ENCODE measurements at places on chromosomes 2 and 18. TPM values are rescaled to one million over a fixed set of nuclear protein-coding genes. Genes with fewer than 3 reads are reported as not detected.
A peak's percentile ranks its signal among the peaks of the same experiment; 100 is the strongest.

DNA sequence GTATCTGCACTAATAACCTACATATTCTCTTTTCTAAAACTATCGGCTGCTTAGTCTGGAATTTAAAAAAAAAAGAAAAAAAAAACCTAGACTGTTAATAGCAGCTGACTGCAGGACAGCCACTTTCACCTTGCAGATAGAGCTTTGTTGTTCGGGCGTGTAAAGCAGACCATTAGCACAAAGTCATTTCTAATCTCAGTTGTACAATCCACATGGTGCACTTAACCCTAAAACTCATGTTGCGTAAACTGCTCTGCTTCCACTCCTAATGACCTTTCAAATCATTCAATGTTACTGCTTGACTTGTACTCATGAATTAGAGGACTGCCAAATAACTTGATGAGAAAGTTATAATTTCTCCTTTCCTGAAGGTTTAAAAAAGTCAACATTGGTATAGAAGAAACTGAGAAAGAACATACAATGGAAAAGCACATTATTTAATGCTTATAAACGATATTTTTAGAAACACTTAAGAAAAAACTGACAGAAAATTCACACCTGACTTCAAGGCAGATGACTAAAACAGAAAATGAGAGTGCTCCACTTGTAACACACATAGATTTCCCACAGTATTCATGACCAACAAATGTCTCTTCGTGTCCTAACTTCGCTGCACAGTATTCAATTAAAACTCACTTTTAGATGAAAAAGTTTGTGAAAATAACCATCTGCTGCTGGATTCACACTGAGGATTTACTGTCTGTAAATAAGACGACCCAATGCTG lies 2.6 kb downstream of the CDH2 start:
- DNase-seq = no peak

DNA sequence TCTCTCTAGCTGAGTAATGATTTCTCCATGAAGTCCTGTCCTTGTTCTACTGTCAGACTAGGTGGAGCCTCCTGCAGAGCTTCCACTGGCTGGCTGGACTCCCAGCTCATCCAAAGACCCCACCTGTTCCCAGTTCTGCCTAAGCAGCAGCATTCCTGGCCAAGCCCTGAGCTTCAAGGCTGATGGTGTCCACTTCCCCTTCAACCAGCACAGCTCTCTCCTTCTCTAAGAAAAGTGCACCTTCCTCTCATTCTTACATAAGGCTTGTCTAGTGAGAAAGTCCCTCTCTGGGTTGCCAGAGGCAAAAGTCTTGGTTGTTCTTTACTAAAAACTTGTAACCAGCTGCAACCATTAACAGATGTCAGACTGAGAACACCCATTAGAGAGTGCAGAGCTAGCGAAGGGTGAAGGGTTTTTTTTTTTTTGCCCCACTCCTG lies 58.9 kb downstream of the CXCR4 start:
- no peak for DNase-seq

DNA sequence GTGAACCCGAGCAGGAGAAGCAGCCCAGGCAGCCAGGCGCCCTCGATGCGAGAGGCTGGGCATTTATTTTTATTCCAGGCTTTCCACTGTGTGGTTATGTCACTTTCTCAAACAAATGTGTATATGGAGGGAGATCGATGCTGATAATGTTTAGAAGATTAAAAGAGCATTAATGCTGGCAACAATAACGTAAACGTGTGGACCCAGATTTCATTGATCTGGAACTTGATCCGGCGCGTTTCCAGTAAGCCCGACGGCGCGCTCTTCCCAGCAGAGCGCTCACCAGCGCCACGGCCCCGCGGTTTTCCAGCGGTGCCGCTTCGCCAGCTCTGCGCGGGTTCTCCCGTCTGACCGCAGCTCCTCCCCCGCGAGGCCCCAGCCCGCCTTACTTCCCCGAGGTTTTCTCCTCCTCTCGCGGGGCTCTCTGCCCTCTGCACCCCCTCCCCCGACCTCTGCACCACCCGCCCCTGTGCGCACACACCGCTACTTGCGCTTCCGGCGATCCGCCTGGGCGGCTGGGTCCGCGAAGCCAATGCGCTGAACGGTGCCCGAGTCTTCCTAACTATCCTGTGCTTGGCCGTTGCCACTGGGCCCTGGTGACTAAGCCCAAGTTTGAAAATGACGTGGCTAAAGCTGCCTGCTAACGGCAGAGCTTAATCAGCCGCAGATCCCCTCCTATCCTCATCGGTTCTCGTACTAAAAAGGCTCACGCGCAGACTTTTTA lies 6.1 kb downstream of the ONECUT2 start:
- peak; percentile 49 for DNase-seq

DNA sequence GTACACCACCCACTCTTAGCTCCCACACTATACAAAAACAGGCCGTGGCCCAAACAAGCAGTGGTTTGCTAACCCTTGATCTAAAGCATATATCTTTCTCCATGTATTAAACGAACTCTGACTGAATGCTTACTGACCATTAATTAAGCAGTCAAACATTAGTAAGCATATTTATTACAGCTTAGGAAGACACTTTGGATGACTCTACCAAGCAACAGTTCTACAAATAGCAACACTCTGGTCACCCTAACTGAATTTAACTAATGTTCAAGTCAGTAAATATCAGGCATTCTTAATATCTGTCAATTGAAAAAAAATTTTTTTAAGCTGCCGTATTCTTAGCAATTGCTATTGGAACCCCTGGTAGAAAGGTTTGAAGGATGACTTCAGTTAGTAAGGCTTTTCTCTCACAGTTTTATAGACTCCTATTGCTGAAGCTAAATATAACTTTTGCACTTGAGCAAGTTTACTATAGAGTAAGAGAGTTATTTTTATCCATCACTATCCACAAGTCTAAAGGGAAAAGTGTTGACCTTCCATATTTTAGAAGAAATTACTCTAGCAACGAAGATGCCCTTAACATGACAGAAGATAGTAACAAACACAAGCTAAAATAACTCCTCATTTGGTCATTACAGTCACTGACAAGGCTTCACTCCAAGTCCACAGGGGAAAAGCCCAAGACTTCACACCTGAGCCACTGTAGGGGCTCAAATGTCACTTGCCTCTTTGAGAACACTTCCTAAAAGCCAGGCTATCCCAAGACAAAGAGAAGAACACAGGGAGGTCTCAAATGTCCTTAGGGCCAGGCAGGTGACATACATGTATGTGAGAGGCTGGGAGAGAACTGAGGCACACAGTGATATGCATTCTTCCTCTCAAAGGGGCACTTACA lies 74.4 kb downstream of the RTN4 start:
- no peak for DNase-seq

Gene DCC
- total RNA-seq = not detected

GRCh38 chr2:175251425-175252041 lies 70.0 kb upstream of the ATP5MC3 start:
- peak; percentile 48 for DNase-seq

Gene CELF4
- not detected for total RNA-seq

- DNase-seq = no peak
These were observed 159.3 kb upstream of the GULP1 start for GRCh38 chr2:188132385-188132784.

Gene GPR75
- 0.79 TPM for total RNA-seq

DNA sequence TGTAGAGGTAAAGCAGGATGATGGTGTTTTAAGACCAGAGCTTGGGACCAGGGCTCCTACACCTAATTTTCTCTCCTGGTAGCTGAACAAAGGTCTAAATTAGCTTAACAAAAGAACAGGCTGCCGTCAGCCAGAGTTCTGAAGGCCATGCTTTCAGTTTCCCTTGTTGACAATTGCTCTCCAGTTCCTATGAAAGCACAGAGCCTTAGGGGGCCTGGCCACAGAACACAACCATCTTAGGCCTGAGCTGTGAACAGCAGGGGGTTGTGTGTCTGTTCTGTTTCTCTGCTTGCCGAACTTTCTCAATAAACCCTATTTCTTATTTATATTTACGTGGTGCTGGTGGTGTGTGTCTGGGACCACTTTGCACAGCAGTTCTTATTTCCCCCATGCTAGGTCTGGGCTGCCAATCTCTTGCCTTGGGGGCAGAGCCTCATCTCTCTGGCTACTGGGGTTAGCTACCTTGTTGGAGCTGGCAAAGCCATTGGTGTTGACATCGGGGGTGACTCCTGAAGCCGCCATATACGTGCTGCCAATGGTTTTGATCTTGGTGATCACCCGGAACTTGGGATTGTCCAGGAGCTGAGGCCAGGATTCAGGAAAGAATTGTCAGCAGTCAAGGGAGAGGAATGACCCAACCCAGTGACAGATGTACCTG lies 29.0 kb downstream of the CENPO start:
- no peak for DNase-seq

GRCh38 chr2:152499896-152500735 lies 165.1 kb downstream of the FMNL2 start:
- DNase-seq = no peak

DNA sequence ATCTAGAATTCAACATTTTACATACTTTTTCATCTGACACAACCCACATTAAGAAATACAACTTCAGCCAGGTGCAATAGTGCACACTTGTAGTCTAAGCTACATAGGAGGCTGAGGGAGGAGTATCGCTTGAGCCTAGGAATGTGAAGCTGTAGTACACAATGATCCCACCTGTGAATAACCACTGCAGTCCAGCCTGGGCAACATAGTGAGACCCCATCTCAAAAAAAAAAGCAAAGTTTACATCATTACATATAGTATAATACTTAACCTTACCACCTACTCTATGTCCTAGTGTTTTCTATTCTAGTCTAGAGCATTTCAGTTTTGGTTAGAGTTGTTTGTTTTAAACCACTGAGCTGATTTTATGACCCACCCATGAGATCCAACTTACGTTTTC lies 86.5 kb upstream of the FAM117B start:
- DNase-seq = no peak

Gene TSPYL6
- total RNA-seq = not detected

Gene ABCA12
- total RNA-seq = 7.1 TPM

GRCh38 chr2:68263632-68264031 lies 11.3 kb upstream of the PPP3R1 start:
- DNase-seq = no peak

DNA sequence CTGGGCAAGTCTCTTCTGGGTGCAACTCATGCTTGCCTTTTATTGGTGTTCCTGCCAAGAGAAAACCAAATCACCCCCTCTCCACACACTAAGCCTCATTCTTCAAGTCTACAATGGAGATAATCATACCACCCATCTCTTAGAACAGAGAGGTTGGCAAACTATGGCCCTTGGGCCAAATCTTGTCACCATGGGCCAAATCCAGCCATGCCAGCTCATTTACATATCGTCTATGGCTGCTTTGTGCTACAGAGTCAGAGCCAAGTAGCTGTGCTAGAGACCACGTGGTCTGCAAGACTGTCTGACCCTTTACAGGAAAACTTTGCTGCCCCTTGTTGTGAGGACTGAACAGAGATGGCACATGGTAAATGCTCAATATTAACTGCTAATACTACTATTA lies 270.3 kb upstream of the PARD3B start:
- DNase-seq = no peak

DNA sequence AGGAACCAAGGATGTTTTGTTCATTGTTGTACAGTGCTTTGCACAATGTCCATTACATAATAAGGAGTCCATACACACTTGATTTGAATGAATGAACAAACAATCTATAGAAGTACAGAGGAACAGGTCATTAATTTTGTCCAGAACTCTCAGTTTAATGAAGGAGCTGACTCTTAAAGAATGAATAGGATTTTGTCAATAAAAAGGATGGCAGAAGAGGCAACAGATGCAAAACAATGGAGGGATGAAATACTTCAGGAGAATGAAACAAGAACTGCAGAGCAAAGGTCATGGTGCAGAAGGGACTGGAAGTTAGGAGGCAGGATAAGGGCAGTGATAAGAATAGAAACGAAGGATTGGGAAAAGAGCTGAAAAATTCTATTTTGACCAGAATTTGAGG lies 28.7 kb upstream of the COL5A2 start:
- DNase-seq = no peak

GRCh38 chr2:188142636-188143295 lies 148.9 kb upstream of the GULP1 start:
- peak; percentile 93 for DNase-seq

DNA sequence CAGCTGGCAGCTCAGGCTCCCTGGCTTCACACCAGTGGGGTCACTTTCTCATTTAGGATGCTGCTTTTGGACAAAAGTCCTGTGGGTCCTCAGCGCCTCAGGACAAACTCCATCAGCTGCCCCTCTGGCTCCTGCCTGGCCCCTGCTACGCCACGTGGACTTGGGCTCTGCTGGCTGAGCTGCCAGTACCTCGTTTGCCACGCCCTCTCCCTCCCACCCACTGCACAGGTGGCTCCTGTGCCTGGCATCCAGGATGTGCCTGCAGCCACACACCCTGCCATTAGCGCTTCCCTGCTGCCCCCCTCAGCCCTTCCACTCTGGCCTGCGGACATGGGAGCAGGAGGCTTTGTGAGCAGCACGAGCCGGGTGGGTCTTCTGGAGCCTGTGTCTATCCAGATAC lies 118.9 kb downstream of the ZNF236 start:
- DNase-seq = no peak

Gene KCNG2
- total RNA-seq = not detected

DNA sequence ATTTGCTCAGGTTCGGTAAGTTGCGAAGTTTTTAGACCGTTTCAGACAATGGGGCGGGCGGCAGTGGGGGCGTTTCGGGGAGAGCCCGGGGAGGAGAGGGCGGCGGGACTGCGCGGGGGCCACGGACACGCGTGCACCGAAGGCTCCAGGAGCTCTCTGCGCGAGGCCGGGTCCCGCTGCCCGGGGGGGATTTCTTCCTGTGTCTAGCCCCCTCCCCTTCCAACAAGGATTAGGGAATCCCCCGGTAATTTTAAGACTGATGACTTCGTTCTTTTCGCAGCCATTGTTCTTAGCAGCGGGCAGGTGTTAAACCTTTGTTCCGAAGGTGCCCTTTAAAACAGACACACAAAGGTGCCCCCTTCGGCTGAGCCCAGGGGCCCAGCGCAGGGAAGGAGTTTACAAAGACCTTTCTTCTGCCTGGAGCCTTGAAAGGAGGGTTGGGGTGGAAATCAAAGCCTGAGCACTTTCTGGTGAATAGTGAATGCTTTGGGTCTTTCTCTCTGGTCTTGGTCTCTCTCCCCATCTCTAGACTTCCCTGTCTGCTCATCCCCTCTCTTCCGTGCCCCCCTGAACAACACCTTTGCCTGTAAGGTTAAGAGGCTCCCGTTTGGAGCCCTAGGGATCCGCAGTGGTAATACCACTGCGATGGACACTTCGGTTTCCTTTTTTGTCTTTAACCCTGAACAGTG lies 2.1 kb downstream of the TRIB2 start:
- no peak for DNase-seq

- DNase-seq = no peak
These were observed 93.8 kb upstream of the SKOR2 start for GRCh38 chr18:47345291-47345690.

DNA sequence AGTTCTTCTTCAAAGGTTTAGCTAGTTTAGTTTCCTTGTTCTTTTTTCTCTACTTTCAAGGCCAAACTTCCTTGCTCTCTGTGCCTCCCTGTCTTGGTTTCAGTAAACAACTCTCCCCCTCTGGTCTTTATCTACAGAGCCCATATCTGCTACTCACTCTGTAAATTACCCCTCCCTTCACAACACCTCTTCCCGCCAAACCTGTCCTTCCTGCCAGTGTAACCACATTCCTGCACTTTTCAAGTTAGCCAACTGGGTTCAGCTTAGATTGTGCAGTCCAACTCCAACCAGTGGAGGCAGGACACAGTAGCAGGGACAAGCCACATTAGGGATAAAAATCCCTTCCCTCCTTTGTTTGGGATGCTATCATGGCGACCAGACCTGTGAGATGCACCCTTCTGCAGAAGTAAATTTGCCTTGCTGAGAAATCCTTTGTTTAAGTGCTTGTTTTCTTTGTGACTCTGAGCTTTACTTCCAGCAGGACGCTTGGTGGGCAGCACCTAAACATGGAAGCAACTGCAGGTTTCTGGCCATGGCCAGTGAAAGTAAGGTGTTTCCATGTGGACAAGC lies 706.0 kb downstream of the KCNJ3 start:
- no peak for DNase-seq

Gene ZNF521
- not detected for total RNA-seq

Gene KCNG3
- not detected for total RNA-seq

Gene C1D
- 16.8 TPM for total RNA-seq

Gene NTSR2
- not detected for total RNA-seq

Gene MBD1
- total RNA-seq = 221 TPM
